ENCODE measurements at places on chromosomes 7 and 10. TPM values are rescaled to one million over a fixed set of nuclear protein-coding genes. Genes with fewer than 3 reads are reported as not detected.

The FAM24A gene
- total RNA-seq = not detected

The TUBAL3 gene
- not detected for total RNA-seq

The SMIM30 gene
- 21.4 TPM for total RNA-seq

The LRRN3 gene
- 127 TPM for total RNA-seq

Measured in T-helper 1 cell treated with Interleukin-12 subunit alpha and Interleukin-12 subunit beta and Interleukin-4 antibody, amounts not matched to agents 30 ng/mL and 1 ng/mL, for 36 hours (primary cell).